ENCODE measurements at places on chromosomes 11 and 22.

GRCh38 chr11:68413591-68413999 is 47.0 kb upstream of the PPP6R3 start:
- DNase-seq, result no peak

- no peak for DNase-seq
Measured at GRCh38 chr11:28337701-28338100, 229.5 kb downstream of the METTL15 start.

- DNase-seq, result no peak
Measured at GRCh38 chr11:126140926-126141280, 70.5 kb downstream of the RPUSD4 start.

DNA sequence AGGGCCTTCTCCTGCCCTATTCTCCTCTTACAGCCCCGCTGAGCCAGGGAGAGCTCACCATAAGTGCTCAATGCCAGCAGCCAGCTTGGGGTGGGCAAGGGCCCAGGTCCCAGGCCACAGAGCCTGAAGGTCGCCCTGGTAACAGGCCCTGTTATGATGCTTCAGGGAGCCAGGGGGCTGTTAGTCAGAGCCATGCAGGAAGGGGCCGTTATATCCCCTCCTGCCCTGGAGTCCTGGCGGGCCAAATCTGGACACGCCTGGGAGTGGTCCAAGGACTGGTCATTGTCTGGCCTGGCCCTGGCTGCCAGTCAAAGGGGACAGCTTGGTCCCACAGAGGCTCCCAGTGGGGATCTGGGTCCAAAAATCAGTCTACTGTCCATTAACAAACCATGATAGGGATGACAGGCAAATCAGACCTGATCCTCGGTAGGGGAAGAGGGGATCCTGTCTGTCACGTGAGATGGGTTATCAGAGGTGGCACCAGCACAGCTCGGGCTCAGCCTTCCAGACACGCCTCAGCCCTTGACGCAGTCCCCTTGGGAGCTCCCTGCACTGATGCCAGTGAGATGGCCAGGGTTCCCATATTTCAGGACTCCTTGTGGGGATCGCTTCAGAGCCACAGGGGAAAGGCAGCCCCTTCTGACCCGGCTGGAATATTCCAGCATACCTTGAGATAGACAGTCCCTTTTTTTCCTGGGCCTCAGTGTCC is 55.9 kb downstream of the LRRC32 start:
- DNase-seq, result no peak

- DNase-seq, result no peak
Measured at GRCh38 chr11:2940147-2940920, 11.1 kb upstream of the PHLDA2 start.

- DNase-seq, result no peak
Measured at GRCh38 chr22:41883400-41883799, 31.5 kb downstream of the SHISA8 start.

DNA sequence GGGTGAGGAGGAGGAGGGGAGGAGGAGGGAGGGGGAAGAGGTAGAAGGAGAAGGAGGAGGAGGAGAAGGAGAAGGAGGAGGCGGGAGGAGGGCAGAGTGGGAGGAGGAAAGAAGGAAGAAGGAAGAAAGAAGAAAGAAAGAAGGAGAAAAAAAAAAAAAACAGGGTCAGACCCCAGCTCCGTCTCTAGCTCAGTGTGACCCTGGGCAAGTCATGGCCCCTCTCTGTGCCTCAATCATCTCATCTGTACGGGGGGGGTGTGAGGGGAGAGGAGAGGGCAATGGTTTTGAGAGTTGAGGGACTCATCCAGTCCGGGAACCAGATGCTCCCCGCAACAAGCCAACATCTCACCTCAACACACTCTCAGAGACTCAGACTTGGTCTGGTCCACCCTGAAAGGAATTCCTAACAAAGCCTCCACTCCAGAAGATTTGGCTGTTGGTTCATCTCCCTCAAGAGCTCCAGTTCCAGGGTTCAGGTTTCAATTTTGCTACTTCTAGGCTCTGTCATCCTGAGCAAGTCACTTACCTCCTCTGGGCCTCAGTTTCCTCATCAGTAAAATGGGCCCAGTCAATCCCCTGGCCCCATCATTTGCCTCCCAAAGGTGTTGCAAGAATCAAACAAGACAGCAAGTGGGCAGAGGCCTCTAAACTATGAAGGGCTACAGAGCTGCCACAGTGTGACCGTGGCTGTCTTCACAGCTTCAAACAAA is 7.7 kb downstream of the CARD10 start:
- no peak for DNase-seq

DNA sequence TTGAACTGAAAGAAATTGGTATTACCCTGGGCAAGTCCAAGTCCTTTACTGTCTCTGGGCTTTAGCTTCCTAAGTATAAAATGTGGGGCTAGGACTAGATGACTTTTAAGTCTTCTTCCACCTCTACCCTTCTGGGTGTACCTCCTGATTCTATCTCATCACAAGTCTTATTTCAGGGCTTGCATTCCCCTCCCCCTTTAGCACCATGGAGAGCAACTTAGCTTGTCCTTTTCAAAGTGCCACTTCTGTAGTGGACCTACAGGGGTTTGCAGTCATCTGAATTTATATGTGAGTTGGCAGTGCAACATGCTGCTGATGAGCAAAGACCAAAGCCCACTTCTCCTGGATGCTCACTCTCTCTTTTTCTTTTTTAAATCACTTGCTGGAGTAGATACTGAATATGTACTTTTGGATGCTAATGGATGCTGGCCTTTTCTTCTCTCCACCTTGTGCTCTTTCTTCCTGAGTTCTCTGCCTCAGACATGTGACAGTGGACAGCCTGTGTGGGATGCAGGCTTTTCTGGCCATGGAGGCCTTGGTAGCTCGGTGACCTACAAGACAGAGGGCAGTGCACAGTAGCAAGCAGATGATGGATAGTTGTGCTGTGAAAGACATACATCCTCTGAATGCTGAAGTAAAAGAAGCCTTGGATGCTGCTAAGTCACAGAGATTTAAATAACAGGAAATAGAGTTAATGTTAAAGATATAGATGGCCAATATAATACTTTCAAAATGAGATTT is 185.0 kb downstream of the NELL1 start:
- DNase-seq, result no peak

DNA sequence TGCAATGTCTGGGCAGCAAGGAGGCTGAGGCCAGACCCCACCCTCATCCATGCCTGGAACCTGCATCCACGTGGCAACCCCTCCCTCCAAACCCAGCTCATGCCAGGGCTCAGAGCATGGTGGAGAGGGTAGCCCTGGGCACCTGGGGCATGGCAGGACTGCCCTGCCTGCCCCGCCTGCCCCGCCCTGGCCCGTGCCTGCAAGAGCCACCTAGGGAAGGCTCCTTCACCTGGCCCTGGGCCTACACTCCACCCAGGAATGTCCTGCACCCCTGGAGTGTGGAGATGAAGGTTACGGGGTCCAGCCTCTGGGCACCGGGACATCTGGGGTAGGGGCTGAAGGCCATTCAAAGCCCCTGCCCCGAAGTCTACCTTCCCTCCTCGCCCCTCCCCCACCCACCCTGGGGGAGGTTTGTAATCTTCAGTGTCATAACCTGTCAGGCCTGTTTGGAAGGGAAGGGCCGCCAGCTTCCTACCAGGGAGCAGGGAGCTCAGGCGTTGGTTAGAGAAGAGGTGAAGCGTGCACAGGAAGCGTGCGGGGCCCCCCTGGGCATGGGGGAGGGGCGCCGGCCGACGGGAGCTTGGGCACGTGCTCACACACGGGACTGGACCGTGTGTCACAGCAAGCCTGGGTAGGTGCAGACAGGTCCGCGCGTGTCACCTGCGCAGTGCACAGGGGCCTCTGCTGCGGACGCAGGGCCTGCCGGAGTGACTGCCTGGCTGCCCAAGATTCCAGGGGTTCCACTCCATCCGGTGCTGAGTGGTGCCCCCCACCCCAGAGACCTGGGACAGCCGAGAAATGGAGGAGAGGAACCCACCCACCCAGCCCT is 30.7 kb upstream of the TH start:
- DNase-seq, result no peak

DNA sequence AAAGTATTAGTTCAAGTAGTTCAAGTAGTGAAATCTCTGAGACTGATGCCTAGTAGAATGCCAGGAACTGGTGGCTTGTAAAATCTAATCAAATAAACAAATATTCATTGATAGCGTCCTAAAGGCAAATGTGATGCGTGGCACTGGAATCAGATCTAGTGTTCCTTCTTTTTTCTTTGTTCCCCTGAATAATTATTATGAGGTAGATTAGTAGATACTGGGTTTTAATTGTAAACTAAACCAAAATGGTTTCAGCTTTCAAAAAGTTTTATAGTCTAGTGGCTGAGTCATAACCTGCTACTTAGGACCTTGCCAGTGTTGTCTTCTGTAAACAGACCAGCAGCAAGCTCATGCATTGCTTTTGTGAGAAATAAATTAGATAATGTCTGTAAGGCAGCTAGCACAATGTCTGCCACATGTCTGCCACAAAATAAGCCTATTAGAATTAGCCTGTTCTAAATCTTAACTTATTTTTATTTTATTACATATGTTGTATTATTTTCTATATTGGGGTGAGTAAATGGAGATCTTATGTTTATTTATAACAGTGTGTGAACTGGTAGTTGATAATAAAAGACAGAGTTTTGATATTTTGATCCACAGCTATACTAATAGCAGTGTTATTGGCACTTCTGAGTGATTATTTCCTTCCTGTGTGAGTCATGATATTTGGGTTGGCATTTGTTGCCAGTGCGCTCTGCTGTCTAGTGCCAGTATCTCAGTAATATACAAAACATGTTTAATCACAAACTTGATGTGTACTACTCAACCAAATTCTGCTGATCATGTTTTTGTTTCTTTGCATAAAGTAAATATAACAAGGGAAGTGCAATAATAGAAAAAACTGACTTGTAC is 135.7 kb downstream of the TMEM135 start:
- DNase-seq, result no peak
